Activated CD4-positive, alpha-beta memory T cell treated with anti-CD3 and anti-CD28 coated beads for 36 hours (primary cell): ENCODE measurements at places on chromosomes 13 and 19.
A peak's percentile ranks its signal among the peaks of the same experiment; 100 is the strongest.

DNA sequence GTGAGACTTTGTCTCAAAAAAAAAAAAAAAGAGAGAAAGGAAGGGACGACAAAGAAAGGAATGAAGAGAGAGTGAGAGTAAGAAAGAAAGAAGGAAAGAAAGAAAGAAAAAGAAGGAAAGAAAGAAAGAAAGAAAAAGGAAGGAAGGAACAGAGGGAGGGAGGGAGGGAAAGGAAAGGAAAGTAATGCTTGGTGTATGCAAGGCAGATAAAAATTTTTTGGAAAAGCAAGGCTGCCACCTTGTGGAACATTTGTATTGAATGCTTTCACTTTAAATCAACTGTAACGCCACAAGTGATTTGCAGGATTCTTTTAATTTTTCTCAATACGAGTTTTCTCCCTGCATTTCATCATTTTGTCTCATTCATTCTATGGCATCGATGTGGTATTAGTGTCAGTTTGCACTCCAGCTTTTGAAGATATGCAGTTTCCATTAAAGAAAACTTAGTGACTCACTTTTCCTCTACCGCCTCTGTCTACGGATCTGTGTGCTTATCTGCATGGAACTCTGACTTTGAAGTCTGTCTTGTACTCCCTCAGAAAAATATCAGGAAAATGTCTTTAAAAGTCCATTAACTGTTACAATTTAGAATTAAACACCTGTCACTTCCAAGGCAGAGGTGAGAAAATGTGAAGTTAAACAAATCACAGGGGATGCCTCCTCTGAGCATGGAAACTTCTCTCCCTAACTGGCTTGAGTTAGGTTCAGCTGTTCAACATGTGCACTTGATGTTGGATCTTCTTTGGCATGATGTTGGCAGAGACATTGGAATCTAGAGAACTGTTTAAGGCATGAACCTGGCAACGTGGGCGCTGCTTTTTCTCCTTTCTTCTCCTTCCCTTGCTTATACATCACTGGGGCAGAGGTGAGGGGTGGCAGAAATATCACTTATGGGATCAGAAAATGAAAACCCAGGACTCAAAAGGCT lies 20.0 kb upstream of the ZDHHC20 start:
- no peaks in the 10 kb centered on the region for H3K27me3 ChIP-seq
- H3K27ac ChIP-seq, result no peak overlapping the region
- H3K4me3 ChIP-seq, result no peak overlapping the region
- DNase-seq, result peak; percentile 17

- DNase-seq, result no peak
- no peaks in the 10 kb centered on the region for H3K4me1 ChIP-seq
- no peaks in the 10 kb centered on the region for H3K27me3 ChIP-seq
- no peak overlapping the region for H3K27ac ChIP-seq
- H3K36me3 ChIP-seq, result no peaks in the 10 kb centered on the region
Measured at GRCh38 chr19:23867895-23868294, 46.8 kb upstream of the ZNF726 start.

DNA sequence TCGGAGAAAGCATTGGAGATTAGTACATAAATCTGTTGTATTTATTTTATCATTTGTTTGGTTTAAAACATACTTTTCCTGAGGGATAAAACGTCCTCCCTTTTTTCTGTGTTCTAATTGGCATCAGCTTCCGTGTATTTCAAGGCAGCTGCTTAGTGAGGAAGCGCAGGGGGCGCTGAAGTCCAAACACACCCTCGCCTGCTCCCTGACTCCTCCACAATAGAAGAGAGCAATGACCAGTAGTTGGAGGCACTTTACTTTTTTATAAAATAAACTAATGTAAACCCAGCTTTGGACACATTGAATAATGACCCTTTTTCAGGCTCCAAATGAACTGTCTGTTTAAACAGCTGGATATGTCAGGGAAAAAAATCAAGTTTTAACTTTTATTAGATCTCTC lies 79.9 kb downstream of the RNASEH2B start:
- no peaks in the 10 kb centered on the region for H3K27me3 ChIP-seq
- no peak overlapping the region for H3K27ac ChIP-seq
- H3K36me3 ChIP-seq, result peaks cover 2% of the 10 kb centered on the region

DNA sequence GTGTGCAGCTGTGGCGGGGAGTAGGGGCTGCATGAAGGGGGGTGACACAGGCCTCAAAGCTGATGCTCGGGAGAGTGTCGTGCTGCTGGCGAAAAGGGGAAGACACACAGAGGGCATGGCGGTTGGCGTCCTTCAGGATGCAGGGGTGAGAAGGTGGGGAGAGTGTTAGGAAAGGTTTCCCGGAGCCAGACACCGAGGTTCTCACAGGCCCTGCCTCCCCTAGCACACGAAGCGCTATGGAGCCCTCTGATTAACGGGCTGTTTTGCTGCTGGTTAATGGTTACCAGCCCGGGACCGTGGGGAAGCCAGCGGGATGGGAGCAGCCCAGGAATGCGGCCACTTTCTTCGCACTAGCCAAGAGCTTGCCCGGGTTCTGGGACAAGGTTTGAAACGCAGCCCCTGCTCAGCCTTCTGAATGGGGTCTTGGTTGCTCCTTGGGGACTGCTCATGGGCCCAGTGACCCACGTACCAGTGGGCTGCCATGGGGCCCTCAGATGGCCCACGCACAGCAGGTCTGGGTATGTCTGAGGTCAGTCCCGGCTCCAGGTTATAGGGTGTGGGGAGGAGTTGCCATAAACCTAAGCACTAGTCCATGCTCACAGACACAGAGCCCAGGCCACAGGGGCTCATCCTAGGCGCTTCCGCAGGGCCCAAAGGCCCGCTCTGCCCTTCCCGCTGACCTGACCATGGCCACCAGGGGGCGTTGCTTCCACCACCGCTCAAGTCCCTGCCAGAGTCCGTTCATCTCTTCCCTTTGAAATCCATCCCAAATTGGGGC lies 31.3 kb upstream of the ISYNA1 start:
- H3K4me1 ChIP-seq, result peaks cover 18% of the 10 kb centered on the region
- peak; percentile 75 for DNase-seq
- peak overlapping the region; percentile 13 for H3K27ac ChIP-seq
- peaks cover 3% of the 10 kb centered on the region for H3K36me3 ChIP-seq
- H3K4me3 ChIP-seq, result no peak overlapping the region
- no peaks in the 10 kb centered on the region for H3K27me3 ChIP-seq
